Activated T-helper 1 cell treated with anti-CD3 and anti-CD28 coated beads, Interleukin-2, amount 50 U/mL, for 16 hours (primary cell): ENCODE measurements at places on chromosomes 11 and 22.

- DNase-seq: no peak
These were observed 49.4 kb upstream of the NAV2 start for GRCh38 chr11:19663206-19663605.

GRCh38 chr11:7522121-7522520, 8.3 kb downstream of the PPFIBP2 start:
- DNase-seq: no peak

- no peak for DNase-seq
These were observed 4.9 kb downstream of the ADORA2A start for GRCh38 chr22:24432059-24432853.

DNA sequence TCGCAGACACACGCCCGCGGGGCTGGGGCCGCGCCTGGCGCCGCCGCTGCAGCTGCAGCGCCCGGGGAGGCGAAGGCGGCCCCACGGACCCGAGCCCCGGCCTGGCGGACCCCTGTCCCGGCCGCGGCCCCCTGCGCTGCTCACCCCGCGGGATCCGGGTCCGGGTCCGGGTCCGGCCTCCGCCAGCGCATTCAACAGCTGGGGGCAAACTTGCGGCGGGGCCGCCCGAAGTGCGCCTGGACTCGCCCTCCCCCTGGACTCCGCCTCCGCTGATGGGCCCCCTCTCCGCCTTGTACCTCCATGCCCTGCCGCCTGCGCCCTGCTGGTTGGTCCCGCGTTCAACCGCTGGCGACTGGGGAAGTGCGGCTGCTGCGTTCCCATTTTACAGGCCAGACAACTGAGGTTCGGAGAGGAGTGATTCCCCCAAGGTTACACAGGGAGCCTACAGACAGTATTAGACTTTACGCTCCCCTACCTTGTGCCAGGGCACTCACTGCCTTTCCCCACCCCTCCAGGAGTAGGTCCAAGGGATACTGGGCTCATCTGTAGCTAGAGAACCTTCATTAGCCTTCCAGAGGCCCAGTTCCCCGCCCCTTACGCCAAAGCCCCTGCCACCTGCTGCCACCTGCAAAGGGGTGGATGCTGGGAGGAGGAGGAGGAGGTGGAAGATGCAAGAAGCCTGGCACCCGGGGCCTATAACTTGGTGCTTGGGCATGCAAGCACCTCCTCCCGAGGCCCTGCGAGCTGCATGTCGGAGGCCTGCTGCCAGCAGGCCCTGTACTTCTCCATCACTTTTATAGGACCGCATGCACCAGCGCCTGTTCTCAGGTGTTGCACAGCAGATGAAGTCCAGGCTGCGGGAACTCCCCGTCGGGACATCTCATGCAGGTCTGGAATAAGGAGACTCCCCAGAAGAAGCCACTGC, 694 bp upstream of the ELFN2 start:
- DNase-seq: no peak

- no peak for DNase-seq
These were observed 67.8 kb downstream of the DEPDC5 start for GRCh38 chr22:31821572-31821971.

DNA sequence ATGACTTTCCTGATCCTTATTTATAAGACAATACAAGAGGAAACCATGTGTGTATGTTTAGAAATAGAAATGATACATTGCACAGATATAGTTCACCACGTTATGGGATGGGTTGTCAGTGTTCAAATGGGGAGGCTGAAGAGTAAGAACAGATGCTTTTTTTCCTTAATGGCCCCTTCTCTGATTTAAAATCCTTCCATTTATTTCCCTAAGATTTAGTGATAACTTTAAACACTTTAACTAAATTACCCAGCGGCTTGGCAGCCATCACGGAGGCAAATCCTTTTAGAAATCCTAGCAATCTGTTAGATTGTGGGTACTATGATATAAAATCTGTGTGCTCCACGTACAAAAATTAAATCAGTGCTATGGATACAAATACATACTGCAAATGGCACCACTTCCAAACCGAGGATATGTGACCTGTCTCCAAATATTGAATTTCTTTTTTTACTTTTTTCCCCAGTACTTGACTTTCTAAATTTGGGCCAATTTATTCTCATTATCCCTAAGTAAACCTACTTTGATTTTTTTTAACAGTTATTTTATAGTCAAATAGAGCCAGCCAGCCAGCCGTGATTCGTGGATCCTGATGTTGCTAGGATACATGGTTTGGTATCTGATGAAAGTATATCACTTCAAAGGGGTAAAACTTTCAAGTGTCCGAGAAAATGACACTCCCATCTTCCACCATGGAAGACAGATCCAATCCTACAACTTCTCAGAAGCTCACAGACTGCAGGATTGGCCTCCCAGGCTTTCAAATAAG, 46.1 kb downstream of the BDNF start:
- DNase-seq: no peak

DNA sequence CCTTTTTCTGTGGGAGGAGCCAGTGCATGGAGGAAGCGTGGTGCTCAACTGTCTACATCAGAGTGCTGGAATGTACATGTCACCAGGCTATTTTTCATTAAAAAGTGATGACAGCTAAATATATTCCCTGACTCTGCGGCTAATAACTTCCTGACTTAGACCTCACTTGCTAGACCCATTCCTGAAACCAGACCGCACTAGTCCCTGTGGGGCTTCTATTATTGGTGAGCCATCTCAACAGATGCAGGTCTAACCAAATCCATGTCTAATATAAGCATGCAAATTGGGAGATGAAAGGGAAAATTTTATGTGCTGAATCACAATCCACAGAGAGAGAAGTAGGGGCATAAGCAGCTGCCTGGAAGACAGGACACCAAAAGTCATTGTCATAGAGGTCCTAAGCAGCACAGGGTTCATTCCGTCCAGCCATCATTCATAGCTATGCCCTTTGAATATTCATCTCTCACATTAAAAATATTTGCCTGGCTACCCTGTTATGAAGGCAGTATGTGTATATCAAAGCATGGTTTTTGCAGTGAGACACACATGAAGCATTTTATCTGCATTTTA, 110.9 kb upstream of the BLID start:
- no peak for DNase-seq

DNA sequence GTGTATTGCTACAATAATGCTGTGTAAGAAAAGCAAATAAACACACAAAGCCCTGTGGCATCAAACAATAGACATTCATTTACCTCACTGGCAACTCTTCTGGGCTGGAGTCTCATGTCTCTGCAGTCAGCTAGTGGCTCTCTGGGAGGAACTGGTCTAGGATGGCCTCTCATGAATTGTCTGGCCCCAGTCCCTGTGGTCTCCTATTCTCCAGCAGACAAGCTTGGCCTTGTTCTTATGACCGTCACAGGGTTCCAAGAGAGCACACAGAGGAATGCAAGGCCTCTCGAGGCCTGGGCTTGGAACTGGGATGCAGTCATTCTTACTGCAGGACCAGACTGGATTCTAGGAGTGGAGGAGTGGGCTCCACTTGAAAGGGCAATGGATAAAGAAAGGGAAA, 141.2 kb upstream of the NTM start:
- DNase-seq: no peak

GRCh38 chr11:30000986-30001750, 15.7 kb downstream of the KCNA4 start:
- DNase-seq: no peak

GRCh38 chr11:117039900-117040299, 58.3 kb downstream of the SIK3 start:
- no peak for DNase-seq

- no peak for DNase-seq
These were observed 455.1 kb upstream of the ARHGAP42 start for GRCh38 chr11:100232006-100232405.

GRCh38 chr11:110777775-110778174, 65.5 kb upstream of the ARHGAP20 start:
- DNase-seq: no peak

DNA sequence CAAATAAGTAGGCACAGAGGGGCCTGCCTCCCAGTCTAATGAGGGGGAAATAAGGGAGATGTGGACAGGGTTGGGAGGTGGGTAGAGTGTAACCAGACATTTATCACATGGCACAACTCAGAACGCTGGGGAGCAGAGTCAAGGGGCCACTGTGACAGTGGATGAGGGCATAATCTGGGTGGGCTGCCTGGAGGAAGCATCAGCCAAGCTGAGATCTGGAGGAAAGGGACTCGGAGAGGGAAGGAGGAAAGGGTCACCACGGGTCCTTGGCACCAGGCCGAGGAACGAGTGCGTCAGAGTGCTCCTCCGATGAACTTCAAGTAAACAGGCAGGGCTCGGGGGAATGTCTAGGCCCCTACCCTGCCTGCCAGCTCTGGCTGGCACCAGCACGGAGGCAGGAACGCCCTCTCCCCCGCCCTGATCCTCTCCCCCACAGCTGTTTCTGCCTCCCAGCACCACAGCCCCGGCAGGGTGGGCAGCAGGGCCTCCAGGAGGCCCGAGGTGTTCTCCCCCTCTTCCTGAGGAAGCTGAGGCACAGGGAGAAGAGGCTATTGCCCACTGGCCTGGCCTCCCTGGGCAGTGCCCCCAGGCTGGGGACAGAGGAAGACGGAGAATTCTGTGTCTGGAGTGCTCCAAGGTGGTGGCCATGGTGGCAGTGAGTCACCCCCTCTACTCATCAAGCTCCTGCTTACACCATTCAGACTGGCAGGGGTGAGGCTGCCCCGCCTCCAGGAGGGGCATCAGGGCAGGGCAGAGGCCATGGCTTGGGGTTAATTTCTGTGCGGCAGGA, 4.2 kb downstream of the ALDH3B1 start:
- DNase-seq: no peak

DNA sequence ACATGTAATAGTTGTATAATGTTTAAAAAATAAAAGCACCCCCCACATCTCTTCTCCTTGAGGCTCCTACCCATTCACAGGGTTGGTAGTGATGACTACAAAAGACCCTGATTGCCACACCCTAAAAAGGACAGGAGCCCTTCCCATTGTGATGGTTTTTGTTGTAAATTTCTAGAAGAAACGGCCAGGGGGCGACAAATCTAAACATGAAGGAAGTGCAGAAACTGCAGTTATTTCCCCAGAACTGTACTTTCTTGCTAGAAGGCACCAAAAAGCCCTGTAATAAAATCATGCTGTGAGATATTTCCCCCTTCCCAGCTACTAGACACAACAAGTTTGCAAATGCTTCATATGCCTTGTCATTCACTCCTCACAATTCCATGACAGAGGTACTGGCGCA, 10.8 kb downstream of the PRR5L start:
- DNase-seq: no peak

DNA sequence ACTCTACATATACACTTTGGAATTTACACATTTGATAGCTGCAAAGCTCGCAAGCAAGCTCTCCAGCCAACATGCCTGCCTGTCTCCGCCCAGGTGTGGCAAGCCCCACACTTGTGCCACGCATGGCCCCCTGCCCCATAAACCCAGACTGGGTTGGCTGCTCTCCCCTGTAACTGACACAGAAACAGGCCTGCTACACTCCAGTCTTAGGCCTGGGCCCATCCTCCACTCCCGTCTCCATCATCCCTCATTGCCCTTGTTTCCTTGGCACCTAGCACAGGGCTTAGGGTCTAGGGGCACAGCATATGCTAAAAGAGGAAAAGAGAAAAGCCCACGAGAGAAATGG, 41.4 kb downstream of the PACSIN2 start:
- DNase-seq: no peak

DNA sequence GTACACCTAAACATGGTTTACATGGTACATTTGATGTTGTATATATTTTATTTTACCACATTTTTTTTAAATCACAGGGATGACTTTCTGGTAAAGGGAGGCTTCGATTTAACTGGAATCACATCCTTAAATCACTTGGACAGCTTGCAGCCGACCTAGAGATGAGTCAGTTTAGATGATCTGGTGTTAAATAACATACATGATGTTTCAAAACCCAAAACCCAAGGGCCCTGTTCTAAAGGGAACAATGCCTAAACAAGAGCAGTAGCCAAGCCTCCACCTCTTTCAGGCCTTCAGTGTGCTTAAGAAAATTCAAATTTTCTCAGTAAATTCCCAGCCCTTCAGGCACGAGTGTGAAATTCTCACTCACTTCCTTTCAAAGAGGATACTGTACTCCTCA, 108.8 kb downstream of the WT1 start:
- DNase-seq: no peak

GRCh38 chr11:118016104-118016503, 29.9 kb downstream of the IL10RA start:
- no peak for DNase-seq

DNA sequence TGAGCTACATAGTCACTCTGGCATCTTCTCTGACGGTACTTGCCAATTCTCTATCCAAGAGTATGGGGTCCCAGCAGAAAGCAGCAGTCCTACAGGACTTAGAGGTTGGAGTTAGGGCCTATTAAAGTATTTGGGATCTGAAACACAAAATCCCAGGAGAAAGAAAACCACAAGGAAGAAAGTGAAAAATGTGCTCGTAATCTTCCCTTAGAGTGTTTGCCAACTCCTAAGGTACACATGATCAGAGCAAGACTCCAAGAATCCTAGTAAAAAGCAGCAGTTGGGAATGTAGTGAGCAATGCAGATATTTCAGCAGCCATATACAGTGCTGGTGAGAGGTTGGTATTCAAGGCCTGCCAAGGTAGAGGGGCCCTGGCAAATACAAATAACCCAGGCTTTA, 71.6 kb downstream of the EXT2 start:
- no peak for DNase-seq

DNA sequence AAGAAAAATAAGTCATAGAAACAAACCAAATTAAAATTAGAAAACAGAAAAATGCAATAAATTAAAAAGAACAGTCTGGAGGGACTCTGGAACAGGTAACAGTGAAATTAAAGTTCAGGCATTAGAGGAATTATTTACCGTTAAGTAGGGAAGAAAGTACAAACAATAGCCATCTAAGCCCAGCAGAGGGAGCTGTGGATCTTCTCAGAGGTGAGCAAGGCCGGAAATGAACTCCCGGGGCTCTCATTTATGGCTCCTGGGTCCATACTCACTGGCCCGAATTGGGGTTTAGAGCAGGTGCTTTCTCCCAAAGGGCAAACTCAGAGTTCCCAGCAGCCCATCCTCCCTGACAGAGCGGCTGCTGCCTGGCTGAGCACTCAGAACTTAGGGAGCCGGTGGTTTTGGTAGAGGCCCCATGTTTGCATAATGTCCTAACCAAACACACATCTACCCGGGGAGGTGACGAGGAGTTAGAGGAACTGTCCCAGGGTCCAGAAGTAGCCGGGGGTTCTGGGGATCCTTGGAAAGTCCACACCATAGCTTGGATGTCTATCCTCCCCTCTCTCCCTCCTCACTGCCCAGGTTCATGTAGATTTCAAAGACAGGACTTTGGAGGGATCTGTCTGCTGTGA, 87.8 kb upstream of the VPREB1 start:
- no peak for DNase-seq

DNA sequence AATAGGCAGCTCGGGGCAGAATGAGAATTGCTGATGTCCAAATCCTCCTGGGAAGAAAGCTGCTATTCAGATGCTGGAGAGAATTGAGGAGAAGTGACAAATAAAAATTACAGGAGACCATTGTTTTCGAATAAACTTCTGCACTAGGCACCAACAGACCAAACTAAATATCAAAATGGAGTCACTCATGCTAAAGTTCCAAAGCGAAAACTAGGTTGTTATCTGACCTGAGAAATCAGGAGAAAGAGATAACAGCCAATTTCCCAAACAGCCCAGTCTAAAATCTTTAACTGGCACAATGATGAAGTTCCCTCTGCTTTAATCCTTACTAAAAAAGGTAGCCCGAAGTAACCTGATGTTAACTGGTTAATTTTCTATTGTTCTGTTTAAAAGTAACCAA, 112.8 kb upstream of the APOA1 start:
- DNase-seq: no peak
